ENCODE measurements at places on chromosomes 4 and X. TPM values are rescaled to one million over a fixed set of nuclear protein-coding genes. Genes with fewer than 3 reads are reported as not detected.

DNA sequence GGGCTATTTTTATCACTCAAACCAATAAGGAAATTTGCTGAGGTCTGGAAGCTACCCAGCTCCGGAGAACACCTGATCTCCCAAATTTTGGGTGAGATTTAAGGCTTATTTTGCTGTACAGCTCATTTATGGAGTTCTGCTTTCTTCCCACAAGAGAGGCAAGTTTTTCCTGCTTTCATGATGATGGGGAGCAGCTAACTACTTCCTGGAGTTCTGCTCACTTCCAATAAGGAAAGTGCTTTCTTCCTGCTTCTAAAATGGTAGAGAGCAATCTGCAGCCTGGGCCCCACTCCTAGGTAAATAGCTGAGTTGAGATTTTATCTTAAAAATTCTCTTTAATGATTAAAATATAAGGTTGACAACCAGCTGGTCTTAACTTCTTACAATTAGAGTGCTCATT lies 606.0 kb upstream of the HTR2C start:
- DNase-seq = no peak

- no peak for DNase-seq
Measured at GRCh38 chrX:79036157-79036880, 91.1 kb downstream of the P2RY10 start.

DNA sequence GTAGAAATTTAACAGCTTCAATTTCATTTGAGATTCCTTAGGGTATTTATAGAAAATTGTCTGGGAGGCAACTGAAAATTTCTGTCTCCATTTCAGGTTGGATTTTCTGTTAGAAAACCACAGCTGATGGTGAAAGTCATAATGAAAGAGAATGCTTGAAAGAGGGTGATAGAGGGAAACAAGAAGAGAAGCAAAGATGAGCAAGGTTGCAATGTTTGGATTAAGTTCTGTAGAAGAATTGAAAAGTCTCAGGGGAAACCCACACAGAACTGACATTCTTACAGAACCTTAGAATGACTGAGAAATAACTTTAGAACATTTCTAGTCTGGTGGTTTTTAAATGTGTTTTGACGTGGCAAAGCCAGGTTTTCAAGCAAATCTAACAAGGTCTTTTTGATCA lies 14.7 kb downstream of the GBA3 start:
- no peak for DNase-seq

DNA sequence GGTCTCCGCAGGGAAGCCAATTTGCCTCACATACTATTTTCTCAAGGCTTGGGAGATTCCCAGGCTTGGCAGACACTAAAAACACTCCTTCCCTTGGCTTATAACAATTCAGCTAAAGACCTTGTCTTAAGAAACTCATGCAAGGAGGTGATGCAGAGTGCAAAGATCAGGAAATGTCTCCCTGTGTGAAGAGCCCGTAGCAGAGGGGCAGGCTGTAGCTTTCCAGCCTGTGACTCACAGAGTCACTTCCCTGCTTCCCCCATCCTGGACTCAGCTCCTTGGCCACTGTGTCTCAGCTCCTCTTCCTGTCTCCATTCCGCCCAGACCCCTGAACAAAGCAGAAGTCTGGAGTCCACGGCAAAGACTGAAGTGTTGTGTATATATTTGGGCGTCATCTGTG lies 56.1 kb downstream of the KDR start:
- DNase-seq = no peak

DNA sequence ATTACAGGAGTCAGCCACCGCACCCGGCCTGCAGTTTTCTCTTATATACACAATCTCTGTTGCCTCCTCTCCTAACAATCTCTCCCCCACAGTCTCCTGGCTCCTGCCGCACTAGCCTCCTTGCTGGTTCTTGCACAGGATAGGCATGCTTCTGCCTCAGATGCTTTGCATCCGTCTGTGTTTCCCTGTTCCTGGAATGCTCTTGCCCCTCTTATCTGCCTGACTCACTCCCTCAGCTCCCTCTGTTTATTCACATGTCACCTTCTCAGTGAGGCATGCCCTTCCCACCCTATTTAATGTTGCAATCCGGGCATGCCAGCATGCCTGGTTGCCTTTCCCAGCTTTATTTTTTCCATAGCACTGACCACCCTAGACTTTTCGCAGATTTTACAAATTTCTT lies 161.9 kb downstream of the PHF8 start:
- no peak for DNase-seq

PCDH10 gene
- total RNA-seq = 5.1 TPM

SCML1 gene
- total RNA-seq = 12.3 TPM

PDLIM3 gene
- total RNA-seq = 1.8 TPM

CFAP47 gene
- total RNA-seq = not detected

EXOC1L gene
- total RNA-seq = not detected

MAGEA3 gene
- total RNA-seq = not detected

RAI2 gene
- under 0.01 TPM for total RNA-seq

TBX22 gene
- total RNA-seq = not detected
